ENCODE measurements at places on chromosomes 11 and 22. TPM values are rescaled to one million over a fixed set of nuclear protein-coding genes. Genes with fewer than 3 reads are reported as not detected.

FGF19 gene
- not detected for total RNA-seq

GRCh38 chr11:74925281-74925680 is 23.6 kb downstream of the XRRA1 start:
- DNase-seq: no peak

RASSF10 gene
- total RNA-seq: 1.5 TPM

- DNase-seq: no peak
Observed at GRCh38 chr22:36413022-36413775, 25.4 kb upstream of the MYH9 start.

GLYATL2 gene
- not detected for total RNA-seq

DNA sequence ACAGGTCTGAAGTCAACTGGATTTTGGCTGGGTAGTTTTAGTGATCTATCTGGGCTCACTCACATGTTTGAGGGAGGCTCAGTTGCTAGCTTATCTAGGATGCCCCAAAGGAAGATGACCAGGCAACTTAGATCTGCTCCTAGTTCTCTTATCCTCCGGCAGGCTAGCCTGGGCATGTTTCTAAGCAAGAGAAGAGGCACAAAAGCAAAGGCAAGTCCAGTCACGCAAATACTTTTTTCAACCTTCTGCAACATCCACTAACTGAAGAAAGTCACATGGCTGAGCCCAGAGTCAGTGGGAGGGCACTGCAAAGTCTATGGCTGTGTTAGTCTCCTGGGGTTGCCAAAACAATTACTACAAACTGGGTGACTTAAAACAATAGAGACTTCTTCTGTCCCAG is 32.9 kb upstream of the FSHB start:
- no peak for DNase-seq

DNA sequence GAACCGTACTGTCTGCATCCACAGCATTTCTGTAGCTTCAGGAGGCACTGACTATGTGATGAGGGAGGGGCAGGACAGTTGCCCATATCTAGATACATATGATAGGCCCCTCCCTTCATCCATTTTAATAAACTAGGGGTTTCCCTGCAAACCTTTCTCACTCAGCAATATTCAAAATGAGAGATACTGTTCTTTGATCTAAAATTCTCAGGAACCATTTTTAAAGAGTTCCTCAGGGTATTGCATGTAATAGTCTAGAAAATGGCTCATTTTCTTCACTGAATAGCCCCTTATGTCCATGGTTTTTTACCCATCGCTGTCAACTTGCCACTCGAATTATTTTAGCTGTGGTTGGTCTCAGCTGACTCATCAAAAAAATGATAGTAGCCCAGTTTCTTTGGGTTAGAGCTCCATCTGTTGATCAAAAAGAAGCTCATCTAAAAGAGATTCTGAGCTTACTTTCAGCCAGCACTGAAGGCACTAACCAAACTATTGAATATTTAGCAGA is 37.0 kb upstream of the DNAJB7 start:
- no peak for DNase-seq

DNA sequence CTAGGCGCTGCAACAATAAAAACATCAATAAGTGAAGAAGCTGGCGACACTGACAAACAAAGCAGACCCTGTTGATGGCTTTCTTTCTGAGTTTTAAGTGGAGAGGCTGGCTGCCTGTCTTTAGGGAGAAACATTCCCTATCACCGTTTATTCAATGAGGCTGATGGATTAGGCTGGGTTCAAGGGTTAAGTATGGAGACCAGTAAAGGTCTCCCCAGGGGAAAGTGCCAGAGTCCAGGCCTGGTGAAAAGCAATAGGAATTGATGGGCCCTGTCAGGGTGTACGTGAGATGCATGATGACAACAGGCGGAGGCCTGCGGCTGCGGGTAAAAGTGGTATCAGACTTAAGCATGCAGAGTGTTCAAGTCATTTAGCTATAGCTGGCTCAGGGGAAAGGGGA is 102.6 kb downstream of the ALX4 start:
- no peak for DNase-seq

TRIM22 gene
- 21.0 TPM for total RNA-seq

GTSE1 gene
- 7.9 TPM for total RNA-seq

INS gene
- 1.3 TPM for total RNA-seq

GAS2 gene
- 2.5 TPM for total RNA-seq

DNA sequence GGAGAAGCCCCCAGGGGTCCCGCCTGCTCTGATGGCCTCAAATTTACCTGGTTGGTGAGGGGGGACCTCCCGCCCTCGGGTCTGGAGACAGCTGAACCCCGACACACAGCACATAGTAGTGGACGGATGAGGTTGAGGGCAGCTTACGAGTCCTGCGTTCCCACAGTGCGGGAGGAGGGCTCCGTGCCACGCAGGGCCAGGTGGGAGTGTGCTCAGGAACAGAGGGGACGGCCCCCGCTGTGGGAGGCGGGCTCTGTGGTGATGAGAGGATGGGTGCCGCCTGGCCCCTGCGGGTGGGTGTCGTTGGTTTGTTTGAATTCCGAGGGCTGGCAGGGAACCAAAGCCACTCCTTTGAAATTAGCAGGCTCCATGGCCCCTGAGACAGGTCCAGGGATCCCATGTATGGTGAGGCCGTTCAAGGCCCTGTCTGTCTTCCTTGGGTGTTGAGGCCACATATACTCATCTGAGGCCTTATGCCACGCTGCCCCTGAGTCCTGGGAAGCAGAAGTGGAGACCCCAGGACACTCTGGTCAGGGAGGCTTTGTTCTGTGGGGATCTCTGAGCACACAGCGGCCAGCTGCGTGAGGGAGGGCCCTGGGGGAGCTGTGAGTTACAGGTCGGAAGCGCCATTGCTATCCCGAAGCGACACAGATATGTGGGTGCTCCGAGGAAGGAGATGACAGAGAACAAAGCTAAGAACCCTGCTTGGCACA is 21.9 kb downstream of the NADSYN1 start:
- DNase-seq: no peak

OR8G1 gene
- not detected for total RNA-seq

DNA sequence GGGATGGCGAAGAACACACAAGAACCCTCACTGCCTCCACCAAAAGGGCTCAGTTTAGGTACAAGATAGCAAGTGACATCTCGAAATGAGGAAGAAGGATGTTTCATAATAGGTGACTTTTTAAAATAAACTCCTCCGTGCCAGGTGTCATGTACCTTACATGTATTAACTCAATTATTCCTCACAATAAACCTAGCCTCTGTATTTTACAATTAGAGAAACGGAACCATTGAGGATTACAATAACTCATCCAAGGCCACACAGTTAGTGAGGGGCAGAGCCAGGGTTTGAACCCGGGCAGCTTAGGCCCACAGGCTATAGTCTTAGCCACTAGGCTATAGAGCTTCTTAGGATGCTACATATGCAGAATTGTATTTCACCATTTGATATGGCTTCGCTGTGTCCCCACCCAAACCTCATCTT is 965 bp upstream of the PAMR1 start:
- DNase-seq: no peak

PANX3 gene
- total RNA-seq: not detected

- no peak for DNase-seq
Observed at GRCh38 chr11:85768473-85769146, 42.3 kb downstream of the SYTL2 start.

USH1C gene
- total RNA-seq: 181 TPM

WNT7B gene
- not detected for total RNA-seq

OR2D2 gene
- total RNA-seq: 0.22 TPM

GRCh38 chr22:37043828-37044538 is 7.6 kb upstream of the KCTD17 start:
- peak; percentile 89 for DNase-seq

SERPIND1 gene
- total RNA-seq: not detected

DNA sequence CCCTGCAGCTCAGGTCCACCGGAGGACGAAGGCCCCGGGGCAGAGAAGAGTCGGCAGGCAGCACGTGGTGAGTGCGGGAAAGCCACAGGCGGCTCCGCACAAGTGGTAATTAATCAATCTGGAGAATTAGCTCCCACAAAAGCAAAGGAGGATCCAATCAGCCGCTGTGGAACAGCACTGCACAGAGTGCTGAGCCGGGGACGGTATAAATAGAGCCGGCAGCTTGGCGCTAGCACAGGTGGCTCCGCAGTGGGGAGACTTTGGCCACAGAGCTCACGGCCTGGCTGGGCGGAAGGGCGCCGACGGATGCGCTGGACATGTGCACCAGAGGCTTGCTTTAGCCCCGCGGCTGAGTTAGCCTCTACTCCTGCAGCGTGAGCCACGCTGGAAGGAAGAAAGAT is 48.9 kb downstream of the IGSF9B start:
- no peak for DNase-seq

SWAP70 gene
- 15.7 TPM for total RNA-seq

DNA sequence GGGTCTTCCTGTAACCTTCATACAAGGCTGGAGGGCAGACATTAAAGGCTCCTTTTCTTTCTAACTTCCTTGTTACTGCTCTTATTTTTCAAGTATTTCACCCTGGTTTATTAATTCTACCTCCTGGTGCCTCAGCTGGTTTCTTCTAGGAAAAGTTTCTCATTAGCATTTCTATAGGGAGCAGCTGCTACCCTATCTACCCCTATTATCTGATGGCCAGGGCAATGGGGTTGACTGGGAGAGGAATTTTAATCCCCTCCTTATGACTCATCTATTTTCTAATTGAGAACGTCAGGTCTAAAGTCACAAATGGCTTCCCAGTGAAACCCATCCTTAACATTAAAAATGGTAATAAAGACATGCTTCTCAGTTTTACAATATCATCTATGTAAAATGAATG is 5.0 kb downstream of the MAP6 start:
- no peak for DNase-seq

KCNK7 gene
- total RNA-seq: 1.3 TPM

KRTAP5-7 gene
- total RNA-seq: 0.73 TPM

GRCh38 chr11:75786101-75786736 is 17.6 kb downstream of the DGAT2 start:
- DNase-seq: peak; percentile 71

GRCh38 chr11:82873919-82874333 is 26.3 kb downstream of the PRCP start:
- DNase-seq: no peak

CDC45 gene
- total RNA-seq: 2.7 TPM

GRCh38 chr11:46555267-46556054 is 38.4 kb downstream of the AMBRA1 start:
- DNase-seq: no peak

DNA sequence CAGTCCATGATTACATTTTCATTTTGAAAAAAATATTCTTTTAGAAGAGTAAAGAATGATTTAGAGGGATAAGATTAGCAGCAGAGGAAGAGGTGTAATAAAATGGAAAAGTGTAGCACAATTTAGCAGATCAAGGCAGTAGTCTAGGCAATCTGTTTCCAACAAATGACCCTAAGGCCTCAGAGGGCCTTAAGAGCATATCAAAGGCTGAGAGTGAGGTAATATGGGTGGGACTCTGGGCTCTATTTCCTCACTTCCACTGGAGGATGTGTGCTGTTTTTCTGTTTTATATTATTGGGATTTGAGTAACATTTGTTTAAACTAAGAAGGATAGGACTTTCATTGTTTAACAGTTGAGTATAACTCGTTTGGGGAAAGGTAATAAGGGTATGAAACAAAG is 28.8 kb downstream of the CCDC81 start:
- no peak for DNase-seq

DNA sequence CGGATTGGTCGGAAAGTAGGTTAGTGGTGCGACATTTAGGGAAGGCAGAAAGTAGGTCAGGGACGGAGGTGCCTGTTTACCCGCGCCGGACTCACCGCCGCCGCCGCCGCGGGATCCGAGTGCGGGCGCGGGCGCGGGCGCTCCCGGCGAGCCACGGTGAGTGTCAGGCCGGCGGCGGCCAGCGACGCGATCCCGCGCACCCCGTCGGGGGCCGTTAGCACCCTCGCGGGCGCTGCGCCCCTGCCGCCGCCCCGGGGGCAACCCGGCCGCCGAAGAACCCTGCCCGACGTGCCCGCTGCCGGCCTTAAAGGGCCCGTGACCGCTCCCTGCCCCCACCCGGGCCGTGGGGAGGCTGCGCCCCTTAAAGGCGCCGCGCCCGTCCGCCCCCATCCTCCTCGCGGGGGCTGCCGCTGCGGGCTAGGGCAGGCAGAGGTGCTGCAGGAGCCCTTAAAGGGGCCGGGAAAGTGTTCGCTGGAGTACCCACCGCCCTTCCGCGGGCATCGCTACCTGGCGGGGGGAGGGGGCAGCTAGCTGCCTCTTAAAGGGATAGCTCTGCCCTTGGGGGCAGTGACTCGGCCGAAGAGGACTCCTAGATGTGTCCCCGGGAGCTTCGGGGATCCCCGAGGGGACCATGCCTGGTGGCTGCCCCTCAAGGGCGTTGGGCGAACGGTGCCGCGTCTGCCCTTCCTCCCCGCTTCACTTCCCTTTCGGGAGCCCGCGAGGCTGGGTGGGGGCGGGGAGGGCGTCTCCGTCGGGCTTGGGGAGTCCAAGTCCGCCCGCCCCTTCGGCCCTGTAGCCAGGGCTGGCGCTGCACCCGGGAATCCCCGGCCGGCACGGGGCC is at the start of gene BMAL1:
Gene BMAL1 (plus strand): TSS at position 23 of the 841 bp plus-strand sequence. CDS start 76,519 bp downstream, outside the sequence.
- DNase-seq: peak; percentile 54

DNA sequence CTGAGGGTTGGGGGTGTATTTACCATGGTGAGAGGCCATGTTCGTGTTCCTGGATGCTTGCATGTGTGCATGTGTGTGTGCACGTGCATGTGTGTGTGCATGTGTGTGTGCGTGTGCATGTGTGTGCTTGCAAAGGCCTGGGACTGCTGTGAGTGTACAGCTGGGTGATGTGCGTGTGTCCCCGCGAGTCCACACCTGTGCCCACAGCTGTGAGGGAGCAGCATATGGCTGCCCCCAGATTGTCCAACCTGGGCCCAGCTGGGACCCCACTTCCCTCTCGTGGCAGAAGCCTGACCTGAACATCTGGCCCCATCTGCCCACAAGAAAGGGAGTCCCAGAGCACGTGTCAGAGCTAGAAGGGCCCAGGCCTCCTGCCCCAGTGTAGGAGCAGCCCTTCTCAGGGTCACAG is 8.4 kb upstream of the CD248 start:
- DNase-seq: no peak

SNX32 gene
- total RNA-seq: 3.8 TPM

DNA sequence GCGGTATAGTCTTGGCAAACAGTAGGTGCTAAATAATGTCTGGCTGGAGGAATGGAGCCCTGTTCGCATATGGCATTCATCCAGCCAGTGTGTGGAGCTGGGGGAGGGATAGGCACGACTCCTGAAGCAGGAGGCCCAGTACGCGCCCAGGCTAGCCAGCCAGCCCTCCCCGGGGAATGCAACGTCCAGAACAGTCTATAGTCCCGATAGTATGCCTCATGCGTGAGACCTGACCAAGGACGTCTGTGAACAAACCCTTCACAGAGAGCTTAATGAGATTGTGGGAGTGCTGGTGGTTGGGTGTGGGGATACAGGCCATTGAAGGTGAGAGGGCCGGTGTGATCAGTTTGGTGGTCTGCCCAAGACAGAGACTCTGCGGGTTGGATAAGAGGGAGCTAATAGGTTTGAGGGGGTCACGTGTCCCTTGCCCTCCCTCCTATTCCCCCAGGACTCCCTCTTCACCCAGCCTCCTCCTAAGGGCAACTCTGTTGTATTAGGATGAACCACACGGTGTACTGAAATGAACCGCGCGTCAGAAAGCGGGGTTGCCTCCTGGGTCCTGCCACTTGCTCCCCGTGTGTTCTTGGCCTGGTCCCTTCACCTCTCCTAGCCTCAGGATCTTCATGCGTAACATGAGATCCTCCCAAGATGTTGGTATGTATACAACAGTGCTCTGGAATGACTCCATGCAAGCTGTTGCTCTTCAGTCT is 987 bp upstream of the GRIK4 start:
- no peak for DNase-seq

GRCh38 chr22:27875951-27876350 is 43.1 kb downstream of the PITPNB start:
- DNase-seq: no peak
